H4 (cell line): ENCODE measurements at places on chromosomes 11 and 22. TPM values are rescaled to one million over a fixed set of nuclear protein-coding genes. Genes with fewer than 3 reads are reported as not detected.

DNA sequence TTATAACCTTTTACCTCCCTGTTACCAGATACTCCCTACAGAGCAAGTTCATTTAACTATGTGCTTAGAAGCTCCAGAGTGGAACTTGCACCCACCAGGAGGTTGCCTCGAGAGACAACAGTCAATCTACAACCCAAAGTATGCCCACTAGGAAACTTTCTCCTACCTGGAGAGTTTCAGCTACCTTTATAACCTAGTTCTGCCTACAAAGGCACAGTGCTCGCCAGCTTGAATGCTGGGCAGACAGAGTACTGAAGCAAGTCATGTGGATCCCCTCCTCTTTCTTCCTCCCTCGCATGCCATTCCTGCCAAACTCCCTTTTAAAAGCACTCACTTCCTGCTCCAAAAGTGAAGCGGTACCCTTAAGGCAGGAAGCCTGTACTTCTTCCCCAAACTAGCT is 258.9 kb downstream of the SWAP70 start:
- DNase-seq: no peak

DNA sequence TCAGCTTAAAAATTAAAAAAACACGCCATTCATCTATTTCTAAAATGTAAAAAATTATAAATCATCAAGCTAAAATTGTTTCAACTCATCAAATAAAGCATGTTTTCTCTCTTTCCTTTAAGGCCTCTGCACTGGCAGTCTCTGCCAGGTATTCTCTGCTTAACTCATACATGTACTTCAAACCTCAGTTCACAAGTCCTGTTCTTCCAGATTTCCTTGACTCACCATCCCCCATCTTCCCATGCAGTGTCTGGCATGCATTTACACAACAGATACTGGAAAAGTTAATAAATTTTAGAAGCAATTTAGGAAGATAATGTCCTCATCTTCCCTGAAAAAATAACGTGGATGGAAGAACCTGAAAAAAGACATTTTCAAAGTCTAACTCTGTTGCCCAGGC is 32.5 kb downstream of the CSTF3 start:
- DNase-seq: no peak

The PATE4 gene
- total RNA-seq: not detected in 2 replicates

The GSC2 gene
- not detected in 2 replicates for total RNA-seq

The C11orf65 gene
- total RNA-seq: 0.41 TPM in 1 of 2 replicates, not detected in the other

DNA sequence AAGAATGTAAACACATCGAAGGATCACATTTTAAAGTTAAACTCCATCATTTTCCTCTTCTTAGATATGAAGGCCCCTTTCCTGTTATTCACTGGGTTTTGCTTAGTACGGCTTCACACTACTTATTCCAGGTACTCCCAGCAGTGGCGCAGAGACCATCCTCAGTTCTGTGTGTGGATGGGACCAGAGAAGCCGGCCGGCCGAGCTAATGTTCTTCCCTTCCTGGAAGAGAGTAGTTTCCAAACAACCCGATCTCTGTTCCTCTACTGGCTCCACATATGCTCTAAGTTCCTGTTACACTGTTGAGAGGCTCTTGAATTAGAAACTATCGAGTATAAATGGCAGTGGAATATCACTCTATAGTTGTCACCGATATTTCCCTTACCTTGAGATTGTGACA is 684 bp upstream of the NFRKB start:
- DNase-seq: no peak

DNA sequence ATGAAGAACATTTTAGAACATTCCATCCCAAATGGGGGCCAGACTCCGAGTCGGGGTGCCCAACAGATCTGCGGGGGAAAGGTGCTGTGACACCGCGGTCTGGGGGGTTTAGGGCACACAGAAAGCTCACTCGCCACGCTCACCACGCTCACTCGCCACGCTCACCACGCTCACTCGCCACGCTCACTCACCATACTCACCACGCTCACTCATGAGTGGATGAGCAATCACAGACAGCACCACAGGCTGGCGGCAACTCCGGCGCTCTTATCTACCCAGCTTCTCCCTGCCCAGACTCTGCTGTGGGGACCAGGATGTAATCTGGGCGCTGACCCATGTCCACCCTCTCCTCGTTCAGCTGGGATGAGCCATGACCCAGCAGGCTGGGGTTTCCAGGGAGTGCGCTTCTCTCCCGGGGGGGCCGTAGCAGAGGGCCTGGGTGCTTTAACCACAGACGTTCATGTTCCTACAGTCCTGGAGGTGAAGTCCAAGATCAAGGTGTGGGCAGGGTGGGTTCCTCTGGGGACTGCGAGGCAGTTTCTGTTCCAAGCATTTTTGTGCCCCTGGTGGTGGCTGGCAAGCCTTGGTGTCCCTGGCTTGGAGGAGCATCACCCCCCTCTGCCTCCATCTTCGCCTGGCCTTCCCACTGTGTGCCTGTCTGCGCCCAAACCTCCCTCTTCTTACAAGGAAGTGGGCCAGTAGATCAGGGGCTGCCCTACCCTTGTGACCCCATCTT is 141.2 kb downstream of the CTTN start:
- DNase-seq: no peak
